Activated CD4-positive, alpha-beta T cell treated with anti-CD3 and anti-CD28 coated beads, Interleukin-2, amount 50 U/mL, for 1 hour (primary cell): ENCODE measurements at places on chromosomes 3 and 15.

- no peak for DNase-seq
These were observed 450.1 kb upstream of the THBS1 start for GRCh38 chr15:39130556-39131379.

- DNase-seq: no peak
These were observed 47.6 kb downstream of the IDH2 start for GRCh38 chr15:90054618-90055097.

- DNase-seq: no peak
These were observed 28.0 kb downstream of the TFG start for GRCh38 chr3:100737334-100737733.

DNA sequence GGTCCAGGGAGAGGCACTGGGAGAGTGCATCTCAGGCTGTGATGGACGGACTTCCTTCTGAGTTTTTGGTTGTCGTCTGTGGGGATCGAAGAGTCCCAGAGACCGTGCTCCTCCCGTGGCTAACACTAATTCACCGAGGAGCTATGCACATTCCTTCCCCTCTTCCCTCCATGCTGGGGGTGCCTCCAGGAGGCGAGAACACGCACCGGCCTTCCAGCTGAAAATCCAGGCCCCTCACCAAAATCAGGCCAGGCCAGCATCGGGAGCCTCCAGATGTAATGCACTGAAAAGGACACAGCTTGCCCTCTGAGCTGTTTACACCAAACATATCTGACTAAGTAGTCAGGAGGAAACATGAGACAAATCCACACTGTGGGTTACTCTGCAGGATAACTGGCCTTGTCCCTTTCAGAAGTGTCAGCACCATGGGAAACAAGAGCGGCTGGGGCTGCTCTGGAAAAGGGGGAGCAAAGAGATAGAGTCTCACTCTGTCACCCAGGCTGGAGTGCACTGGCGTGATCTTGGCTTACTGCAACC lies 5.5 kb downstream of the RNU5B-1 start:
- no peak for DNase-seq

GRCh38 chr15:36090286-36090946 lies 489.0 kb upstream of the CDIN1 start:
- no peak for DNase-seq

DNA sequence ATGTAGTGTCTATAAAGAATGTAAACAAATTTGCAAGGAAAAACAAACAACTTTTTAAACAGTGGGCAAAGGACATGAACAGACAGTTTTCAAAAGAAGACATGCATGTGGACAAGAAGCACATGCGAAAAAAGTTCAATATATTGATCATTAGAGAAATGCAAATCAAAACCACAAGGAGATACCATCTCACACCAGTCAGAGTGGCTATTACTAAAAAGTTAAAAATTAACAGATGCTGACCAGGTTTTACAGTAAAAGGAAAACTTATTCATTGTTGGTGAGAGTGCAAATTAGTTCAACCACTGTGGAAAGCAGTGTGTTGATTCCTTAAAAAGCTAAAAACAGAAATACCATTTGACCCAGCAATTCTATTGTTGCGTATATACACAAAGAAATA lies 47.1 kb upstream of the LSAMP start:
- no peak for DNase-seq

- DNase-seq: no peak
These were observed 27.2 kb upstream of the GOLGA8J start for GRCh38 chr15:30055604-30056003.

DNA sequence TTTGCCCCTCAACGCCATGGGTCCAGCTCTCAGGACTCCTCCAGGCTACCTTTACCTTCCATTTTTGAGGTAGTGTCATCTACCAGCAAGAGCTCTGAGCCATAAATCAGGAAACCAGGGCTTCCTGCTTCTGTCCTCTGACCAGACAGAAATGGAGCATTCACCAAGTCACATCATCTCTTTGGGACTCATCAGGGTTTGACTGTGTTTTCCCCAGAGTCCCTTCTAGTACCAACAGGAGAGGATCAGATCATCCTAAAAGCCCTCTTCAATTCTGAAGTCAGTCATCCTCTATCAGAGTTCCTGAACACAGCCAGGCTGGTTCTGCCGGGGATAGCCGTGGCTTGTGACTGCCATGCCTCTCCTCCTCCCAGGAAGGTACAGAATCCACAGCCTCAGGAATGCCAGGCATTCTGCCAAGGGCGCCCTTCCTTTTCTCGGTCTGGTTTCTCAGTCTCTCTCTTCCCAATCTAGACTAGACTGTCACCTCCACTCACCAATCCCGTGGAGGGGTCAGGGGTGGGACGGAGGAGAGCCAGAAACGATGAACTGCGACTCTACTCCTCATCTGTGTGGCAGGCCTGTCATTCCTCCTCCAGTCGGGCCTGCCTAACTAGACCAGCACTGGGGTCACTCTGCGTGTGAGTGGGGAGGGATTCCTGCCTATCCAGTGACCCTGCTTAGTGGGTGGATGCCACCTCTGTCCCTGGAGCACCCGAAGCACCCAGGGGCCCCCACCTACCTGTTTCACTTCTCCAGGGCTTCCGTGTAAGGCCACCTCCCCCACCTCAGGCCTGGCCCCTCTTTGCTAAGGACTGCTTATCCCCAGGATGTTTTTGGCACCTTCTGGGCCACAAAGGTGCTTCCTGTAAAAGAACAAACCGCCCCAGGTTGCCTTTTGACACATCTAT lies 30.9 kb downstream of the CCNL1 start:
- DNase-seq: no peak

DNA sequence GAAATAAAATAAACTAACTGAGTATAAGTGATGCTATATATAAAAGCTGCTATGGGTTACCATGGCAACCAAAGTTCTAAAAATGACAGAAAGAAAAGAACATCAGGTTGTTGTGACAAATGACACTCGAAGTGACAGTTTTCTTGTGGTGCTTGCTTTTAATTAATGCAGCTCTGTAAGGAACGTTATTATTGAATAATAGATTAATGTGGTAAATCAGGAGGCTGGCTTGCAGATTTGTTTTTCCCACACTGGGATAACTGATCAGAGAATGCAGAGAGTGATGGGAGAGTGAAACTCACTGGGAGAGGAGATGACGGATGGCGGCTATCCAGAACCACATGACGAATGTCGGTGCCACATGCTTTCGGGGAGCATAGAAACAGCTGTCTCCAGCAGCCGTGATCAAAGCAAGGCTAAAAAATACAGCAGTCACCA lies 207.0 kb upstream of the ATP10A start:
- no peak for DNase-seq

GRCh38 chr15:88818920-88819319 lies 15.7 kb downstream of the ACAN start:
- DNase-seq: no peak
